ENCODE measurements at places on chromosomes 1 and 21.

DNA sequence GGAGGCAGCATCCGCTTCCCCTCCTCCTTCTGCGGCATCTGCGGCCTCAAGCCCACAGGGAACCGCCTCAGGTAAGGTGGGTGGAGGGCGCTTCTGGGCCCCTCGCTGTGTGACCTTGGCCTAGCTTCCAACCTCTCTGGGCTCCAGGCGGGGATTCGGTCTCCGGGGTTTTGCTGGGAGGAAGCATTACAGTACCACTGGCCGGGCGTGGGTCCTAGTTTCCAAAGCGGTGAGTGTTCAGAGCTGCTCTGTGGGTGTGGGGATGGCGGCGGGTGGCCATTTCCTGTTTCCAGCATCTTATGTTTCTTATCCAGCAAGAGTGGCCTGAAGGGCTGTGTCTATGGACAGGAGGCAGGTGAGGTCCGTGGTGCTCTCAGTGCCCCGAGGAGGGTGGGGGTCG, 11.6 kb downstream of the FAAH start:
- DNase-seq = no peak

- DNase-seq = peak; percentile 27
Measured at GRCh38 chr21:28899744-28900143, 92.9 kb downstream of the LTN1 start.

DNA sequence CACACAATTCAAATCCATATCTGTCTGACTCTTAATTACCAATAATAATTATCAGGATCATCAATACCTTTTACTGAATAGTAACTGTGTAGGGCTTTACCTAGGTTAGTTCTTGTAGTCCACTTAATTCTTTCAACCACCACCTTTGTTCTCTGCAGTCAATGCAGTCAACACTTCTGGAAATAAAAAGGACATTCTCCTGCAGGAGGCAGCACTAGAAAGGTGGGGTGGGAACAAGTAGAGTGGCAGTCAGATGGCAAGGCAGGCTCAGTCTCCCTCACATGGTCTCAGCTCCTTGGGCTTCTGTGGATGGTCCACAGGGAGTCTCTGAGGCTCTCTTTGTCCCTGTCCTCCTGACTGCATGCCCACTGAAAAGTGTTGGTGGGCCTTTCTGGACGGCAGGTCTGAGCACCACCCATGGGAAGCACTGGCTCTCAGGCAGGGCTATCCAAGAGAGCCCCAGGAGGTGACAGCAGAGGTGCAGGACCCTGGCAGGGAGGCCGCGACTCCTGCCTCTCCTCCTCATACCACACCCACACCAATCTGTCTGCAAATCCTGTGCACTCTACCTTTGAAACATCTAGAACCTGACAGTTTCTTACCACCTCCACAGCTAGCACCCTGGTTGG, 237.3 kb downstream of the FOXD2 start:
- DNase-seq = no peak

- no peak for DNase-seq
Measured at GRCh38 chr21:36728371-36729111, 29.6 kb downstream of the SIM2 start.

DNA sequence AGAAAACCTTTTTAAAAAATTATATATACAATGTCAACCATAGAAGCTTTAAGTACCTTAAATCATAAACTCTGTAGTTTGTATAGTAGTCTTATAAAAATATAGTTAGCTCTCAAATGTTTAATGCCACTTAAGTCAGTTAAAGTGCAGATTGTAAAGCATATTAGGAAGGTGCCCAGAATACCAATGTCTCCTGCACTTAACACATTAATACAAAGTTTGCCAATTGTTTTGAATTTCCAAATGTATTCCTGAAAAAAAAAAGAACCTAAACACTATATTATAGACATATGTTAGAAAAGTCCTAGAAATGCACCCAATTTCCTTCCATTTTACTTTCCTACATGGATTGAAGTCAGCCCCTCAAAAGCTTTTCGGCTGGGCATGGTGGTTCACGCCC, 12.1 kb downstream of the F3 start:
- no peak for DNase-seq

- DNase-seq = no peak
Measured at GRCh38 chr21:43287795-43288755, 119.3 kb downstream of the CRYAA start.

GRCh38 chr1:58997637-58998036, 213.8 kb upstream of the JUN start:
- DNase-seq = no peak

DNA sequence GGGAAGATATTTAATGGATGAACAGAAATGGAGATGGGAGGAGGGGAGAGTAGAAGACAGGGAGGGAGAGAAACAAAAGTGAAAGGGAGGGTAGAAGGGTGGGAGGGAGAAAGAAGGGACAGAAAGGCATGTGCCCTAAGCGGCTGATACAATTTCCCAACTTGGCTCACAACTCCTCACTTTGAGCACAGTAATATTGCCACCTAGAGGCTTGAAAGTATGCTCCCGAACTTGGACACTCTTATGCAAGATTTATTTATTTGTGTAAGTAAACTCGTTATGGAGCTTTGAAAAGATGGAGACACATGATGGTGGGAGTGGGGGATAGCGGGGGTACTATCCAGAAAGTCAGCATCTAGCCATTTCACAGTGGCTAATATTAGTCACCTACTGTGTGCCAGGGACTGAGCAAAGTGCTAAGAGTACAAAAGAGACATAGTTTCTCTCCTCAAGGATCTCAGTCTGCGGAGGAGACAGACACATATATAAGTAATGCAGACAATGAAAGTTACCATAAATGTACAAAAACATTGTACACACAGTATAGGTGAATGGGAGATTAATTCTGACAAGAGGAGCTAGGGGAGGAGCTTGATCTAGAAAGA, 189.7 kb downstream of the SEC16B start:
- no peak for DNase-seq
